Activated CD4-positive, alpha-beta T cell treated with anti-CD3 and anti-CD28 coated beads, Interleukin-2, amount 10 ng/mL, durations not matched to agents 7 days and 5 days (primary cell): ENCODE measurements at places on chromosomes 12 and 14. TPM values are rescaled to one million over a fixed set of nuclear protein-coding genes. Genes with fewer than 3 reads are reported as not detected.

FAM186B gene
- total RNA-seq, result 0.15 TPM

CMTM5 gene
- not detected for total RNA-seq

TMEM132C gene
- total RNA-seq, result not detected

ULK1 gene
- total RNA-seq, result 36.1 TPM

IFT43 gene
- 4.5 TPM for total RNA-seq

TTC9 gene
- 16.7 TPM for total RNA-seq

LIN52 gene
- total RNA-seq, result 14.7 TPM

FOXG1 gene
- total RNA-seq, result not detected

TAS2R7 gene
- not detected for total RNA-seq

DNA sequence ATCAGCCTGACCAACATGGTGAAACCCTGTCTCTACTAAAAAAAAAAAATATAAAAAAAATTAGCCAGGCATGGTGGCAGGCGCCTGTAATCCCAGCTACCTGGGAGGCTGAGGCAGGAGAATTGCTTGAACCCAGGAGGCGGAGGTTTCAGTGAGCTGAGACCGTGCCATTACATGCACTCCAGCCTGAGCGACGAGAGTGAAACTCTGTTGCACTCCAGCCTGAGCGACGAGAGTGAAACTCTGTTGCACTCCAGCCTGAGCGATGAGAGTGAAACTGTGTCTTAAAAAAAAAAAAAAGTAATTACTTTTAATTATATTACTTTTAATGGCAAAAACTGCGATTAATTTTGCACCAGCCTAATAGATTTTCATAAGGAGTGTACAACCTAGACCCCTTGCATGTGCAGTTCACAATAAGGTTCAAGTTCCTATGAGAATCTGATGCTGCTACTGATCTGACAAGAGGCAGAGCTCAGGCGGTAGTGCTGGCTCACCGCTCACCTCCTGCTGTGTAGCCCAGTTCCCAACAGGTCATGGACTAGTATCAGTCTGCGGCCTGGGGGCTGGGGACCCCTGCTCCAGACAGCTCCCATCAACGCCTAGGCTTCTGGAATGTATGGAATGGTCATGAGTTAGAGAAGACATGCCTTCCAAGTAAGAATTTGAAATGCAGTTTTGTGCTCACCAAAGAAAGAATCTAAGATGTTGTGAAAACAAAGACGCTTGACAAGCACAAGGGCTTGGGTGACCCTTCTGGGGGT is 10.1 kb downstream of the LTB4R start:
- DNase-seq, result no peak

DNA sequence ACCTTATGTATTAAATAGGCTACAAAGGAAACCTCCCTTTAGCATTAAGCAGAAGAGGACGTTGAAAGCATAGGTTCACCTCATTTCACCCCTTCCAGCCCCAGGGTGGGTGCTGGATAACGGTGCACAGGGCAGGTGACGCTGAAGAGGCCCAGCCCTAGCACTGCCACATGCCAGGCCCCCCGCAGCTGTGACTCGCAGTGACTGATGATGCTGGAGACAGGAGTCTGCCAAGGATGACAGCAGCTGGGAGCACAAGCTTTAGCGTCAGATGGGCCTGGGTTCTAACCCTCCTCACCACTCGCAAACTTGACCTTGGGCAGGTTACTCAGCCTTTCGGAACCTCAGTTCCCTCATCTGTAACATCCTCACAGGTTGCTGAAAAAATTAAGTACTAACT is 76.7 kb downstream of the TBK1 start:
- DNase-seq, result no peak

DNA sequence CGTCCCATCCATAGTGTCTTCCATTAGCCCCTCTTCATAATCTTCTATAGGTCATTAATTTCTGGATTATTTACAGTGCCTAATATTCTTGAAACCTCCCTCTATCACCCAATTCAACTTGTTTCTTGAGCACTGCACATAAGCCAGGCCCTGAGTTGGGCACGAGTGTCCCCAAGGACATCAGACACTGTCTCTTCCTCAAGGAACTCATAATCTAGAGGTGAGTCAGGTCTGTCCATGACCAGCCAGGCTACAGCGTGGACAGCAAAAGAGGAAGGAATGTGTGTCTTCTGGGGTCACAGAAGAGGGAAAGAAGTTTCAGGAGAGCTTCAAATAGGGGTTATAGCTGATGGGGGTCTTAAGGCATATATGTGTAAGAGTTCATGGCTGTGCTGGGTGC is 12.5 kb downstream of the SPTB start:
- DNase-seq, result no peak

DNA sequence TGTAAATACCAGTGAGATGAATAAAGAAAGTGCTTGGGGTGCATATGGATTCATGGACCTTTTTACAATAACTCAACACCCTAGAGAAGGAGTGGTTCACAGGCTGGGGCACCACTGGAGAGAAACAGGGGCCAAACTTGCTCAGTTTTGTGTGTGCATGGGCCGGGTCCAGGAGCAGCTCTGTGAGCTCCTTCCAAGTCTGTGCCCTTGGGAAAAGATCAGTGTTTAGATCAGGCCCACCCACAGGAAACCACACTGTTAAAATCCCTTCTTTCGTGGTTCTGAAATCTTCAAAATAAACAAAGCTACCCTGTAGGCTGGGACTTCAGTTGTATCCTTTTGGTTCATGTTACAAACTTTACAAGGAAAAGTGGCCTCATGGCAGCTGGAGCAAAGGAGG is 156.1 kb upstream of the TMEM260 start:
- no peak for DNase-seq

DNA sequence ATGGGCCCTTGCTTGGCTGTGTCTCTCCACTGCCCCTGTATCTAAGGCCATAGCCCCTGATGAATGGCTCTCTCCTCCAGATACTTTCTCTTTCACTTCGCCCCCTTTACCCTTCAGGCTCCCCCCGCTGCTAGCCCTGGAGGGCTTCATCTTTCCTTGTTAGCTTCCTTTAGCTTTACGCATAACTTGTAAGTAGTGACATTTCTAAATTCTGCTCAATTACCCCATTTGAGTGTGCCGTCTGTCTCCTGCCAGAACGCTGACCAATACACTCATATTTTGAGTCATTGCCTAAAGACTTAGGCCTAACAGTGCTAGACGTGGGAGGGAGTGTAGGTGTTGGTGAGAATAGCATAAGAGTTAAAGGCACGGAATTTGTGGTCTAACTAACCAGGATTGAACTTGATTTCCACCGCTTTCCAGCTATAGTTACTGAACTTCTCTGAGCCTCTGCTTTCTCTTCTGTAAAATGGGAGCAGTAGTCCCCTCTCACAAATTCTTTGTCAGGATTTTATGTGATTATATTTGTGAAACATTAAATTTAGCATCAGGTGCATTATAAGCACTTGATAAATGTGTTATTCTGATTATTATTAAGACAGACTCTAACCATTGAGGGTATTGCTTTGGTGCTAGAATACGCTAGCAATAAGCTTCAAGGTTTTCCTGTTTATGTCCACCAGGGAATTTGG is 129.3 kb downstream of the ZFP36L1 start:
- no peak for DNase-seq

- DNase-seq, result no peak
Observed at GRCh38 chr14:66619952-66620351, 112.0 kb downstream of the GPHN start.

- no peak for DNase-seq
Observed at GRCh38 chr12:89421092-89421835, 69.0 kb upstream of the DUSP6 start.

- no peak for DNase-seq
Observed at GRCh38 chr12:71602761-71603577, 60.7 kb downstream of the ZFC3H1 start.

- no peak for DNase-seq
Observed at GRCh38 chr12:45216983-45217485, 1.1 kb downstream of the ANO6 start.

DNA sequence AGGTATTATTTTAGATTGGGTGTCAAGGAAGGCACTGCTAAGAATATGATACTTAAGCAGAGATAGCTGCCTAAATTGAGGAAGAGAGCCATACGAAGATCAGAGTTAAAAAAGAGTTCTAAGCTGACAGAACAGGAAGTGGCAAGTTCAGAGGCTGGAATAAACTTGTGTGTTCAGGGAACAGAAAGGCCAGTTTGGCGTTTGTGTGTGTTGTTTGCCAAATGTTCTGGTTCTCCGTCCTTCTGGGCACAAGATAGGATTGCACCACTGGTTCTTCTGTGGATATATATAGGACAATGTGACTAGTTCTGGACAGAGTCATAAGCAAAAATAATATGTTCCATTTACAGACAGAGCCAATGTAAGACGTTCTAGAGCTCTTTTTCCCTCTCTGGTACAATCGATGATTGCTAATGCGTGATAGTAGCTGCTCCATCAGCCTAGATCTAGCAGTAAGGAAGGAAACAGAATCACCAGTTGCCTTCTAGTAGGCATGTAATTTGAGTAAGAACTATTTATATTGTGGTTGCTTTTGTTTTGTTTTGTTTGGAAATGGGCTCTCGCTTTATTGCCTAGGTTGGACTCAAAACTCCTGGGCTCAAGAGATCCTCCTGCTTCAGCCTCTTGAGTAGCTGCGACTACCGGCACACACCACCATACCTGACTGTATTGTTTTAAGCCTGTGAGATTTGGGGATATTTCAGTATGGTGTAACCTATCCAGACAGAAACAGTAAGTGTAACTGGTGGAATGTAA is 7.4 kb downstream of the BBS10 start:
- no peak for DNase-seq

DNA sequence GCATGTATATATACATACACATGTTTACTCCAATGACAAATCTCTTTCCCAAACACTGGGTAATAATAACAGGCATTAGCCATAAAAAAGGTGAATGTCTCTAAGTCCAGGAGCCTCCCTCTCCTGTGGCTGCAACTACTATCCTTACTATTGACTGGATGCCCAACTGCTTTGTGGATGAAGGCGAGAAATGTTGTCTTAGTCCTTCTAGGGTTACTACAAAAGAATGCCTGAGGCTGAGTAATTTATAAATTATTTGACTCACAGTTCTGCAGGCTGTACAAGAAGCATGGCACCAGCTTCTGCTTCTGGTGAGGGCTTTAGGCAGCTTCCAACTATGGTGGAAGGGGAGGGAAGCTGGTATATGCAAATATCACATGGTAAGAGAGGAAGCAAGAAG is 366.0 kb upstream of the DDHD1 start:
- no peak for DNase-seq

DNA sequence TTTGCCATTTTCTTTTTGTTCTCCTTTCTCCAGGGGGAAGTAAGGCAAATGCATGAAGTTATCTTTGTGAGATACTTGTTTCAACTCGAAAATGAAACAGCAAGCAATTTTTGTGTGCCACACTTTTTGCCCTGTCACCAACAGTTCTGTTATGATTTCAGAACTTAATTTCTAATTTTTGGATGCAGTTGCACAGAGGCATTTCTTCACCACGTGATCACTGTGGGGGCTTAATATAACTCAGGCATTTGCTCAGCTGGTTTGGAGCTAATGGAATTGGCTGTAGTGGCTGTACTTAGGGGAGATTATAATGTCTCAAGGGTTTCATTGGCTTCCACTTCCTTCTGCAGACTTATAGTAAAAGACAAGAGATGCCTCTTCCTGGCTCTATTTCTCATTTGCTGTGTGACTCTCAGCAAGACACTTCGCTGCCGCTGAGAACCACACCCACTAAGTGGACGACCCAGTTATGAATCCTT is 452.4 kb downstream of the RAD51B start:
- DNase-seq, result no peak

DNA sequence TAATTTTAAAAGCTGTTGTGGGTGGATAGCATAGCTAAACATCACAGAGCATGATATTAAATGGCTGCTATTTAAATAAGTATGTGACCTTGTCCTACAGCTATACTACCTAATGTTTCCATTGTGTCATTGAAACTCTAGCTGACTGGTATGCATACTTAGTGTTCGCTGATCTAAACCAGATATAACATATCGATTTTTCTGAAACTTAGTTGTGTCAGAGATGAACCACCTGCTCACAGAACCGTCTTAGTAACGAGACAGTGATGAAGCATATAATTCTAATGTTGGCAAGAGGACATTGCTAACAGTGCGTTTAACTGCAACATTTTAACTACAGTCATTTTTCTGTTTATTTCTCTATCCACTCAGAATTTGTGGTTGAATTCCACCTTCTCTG is 36.1 kb upstream of the NUAK1 start:
- DNase-seq, result no peak
